Activated CD8-positive, alpha-beta T cell treated with anti-CD3 and anti-CD28 coated beads, Interleukin-2, amount 10 ng/mL, durations not matched to agents 7 days and 5 days (primary cell): ENCODE measurements at places on chromosomes 12 and 14.

GRCh38 chr12:79046021-79046420 lies 181.4 kb downstream of the SYT1 start:
- DNase-seq, result no peak

DNA sequence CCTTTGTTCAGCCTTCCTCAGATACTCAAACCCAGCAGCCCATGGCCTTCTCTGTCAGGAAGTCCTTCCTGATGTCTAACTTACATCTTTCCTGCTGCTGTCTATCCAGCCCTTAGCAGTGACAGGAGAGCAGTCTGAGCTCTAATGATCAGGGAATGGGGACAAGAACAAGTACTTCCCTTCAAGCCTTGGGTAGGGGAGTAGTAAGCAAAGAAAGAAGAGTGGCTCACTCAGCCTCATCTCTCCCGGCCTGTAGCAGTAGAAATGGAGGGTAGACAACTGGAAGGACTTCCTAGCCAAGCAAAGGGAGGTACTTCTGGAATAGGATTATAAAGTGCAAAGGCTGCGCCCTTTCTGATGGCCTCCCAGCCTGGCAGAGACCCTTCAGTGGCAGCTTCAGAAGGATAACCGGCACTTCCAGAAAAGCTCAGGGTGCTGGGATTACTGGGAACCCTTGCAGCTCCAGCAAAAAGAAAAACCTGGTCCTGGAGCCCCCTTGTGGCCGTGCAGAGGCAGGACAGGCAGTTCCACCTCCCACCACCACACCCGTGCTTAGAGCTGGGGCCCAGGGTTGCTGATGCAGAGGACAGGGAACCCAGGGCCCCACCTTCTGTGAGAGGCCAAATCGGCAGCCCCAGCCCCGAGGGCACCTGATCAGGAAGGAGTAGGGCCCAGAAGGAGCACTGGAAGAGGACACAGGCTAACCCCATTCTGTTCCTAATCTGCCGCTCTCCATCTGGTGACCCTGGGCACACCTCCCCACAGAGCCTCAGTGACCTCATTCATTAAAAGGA lies 12.4 kb upstream of the SMUG1 start:
- peak; percentile 74 for DNase-seq

GRCh38 chr14:55005071-55005470 lies 21.8 kb downstream of the WDHD1 start:
- no peak for DNase-seq

DNA sequence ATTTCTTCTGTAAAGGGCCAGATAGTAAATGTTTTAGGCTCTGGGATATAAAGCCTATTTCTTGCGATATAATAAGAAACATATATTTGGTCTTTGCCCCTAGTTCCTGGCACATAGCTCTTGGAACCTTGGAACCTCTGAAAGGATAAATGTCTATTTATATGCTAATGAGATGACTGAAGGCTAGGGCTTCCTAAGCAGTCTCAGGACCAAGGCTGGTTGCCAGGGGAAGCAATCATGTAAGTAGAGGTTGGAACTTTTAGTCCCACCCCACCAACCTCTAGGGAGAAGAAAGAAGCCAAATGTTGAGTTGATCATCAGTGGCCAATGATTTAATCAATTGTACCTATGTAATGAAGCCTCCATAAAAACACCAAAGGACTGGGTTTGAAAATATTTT lies 26.6 kb upstream of the NFYB start:
- no peak for DNase-seq

DNA sequence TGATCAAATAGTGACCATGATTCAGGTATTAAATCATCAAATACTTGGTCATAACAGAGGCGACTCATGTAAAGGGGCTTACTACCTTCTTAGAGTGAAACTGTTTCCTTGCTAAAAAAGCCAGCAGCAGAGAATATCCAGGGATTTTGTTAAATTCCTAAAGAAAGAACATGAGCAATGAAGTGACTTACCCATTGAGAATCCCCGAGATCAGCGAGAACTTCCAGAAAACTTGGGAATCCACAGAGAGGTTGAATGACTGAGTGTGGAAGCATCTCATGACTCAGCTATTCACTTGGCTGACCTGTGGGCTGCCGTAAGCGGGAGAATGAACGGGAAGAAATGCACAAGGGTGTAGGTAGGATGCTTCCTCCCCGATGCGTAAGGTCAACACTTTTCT lies 85.3 kb upstream of the KCNA1 start:
- no peak for DNase-seq

DNA sequence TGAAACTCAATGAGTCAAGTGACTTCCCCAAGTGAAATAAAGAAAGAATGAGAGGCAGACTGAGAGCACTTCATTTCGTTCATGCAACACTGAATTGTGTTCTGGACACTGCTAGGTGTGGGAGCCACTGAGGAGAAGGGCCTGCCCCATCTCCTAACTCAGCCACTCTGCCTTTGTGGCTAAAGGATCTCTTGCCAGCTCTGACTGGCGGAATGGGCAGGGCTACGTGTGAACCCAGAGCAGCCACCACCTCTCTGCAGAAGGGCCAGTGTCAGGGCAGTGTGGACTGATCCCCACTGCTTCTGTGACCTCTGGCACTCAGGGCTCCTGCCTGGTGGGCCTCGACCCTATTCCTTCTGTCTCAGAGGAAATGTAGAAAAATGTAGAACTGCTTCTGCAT lies 46.5 kb upstream of the GZMB start:
- DNase-seq, result no peak

DNA sequence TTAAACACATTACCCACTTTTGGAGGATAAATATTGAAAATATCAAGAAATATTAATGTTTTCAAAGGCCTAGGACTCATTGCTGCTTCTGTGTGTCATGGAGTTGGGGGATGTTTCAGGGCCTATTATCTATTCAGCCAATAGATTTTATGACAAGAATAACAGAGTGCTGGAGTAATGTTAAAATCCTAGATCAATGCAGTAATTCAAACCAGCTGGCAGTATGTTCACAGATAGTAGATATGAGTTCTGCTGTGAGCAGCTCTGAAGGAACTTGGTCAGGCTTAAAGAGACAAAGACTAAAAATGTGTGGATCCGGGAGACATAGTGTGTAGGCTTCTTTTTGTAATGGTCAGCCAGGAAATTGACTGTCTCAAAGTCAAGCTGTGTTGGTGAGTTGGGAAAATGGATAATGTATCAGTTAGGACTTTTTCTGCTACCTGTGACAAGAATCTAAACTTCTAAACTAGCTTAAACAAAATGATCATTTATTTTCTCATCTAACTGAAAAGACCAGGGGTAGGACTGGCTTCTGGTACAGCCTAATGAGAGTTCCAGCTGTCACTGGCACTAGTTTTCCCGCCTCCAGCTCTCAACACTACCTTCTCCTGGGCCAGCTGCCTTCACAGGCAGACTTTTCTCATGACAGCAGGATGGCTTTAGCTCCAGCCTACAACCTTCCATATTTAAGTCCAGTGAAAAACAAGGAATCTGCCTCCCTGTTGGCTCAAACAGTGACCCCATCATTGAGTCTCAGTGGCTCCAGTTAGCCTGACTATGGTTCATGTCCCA lies 16.3 kb upstream of the POLR3B start:
- DNase-seq, result no peak

GRCh38 chr14:105065280-105066228 lies at the start of gene GPR132:
Gene GPR132 (minus strand): TSS chr14:105065430. CDS start chr14:105055420, 10,010 bp downstream.
- DNase-seq, result peak; percentile 97
